ENCODE measurements at places on chromosomes 2 and 18. TPM values are rescaled to one million over a fixed set of nuclear protein-coding genes. Genes with fewer than 3 reads are reported as not detected.

DNA sequence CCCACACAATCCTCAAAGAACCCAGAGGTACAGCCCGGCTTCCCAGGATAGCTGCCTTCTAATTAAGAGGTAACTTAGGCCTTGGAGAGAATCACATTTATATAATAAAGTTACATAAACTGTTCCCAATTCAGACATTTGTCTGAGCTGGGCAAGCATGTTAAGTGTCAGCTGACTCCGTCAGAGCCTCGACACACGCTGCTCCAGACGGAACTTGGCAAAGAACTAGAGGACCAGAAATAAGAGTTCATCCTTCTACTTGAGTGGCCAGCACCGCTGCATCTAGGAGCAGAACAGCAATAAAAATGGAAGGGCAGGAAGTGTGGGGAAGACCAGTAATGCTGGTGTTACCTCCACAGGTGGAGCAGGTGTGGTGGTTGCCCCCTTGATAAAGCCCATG, 80.5 kb downstream of the MYO5B start:
- DNase-seq = no peak

GRCh38 chr18:11873670-11874340, 22.6 kb downstream of the CHMP1B start:
- no peak for DNase-seq

DNA sequence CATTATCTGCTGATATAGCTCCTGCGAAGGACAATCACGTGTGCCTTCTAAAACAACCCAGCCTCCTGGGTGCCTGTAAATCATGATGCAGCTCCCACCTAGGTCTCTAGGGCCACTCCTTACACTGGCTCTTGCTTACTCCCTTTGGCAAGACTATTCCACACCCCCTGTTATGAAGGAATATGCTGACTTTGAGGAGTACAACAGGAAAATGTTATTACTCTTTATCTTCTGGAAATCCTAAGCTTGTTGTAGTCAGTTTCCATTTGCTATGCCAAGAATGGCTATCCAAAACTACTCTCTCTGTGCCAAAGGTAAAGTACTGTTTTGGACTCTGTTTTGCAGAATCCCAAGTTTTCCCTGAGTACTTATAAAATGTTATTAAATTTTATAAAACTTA, 7.7 kb downstream of the SGO2 start:
- DNase-seq = no peak

GRCh38 chr2:173021939-173022371, 53.7 kb upstream of the MAP3K20 start:
- DNase-seq = no peak

DNA sequence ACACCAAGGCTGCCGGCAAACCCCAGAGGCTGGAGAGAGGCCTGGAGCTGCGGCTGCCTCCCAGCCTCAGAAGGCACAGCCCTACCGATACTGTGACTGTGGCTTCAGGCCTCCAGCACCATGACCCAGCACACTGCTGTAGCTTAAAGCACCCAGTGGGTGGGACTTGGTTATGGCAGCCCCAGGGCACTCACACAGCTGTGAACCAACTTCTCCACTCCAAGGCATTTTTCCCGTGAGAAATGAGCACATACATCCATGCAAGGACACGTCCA, 199.5 kb downstream of the NDUFA10 start:
- peak; percentile 1 for DNase-seq

GRCh38 chr18:6449213-6449612, 34.5 kb upstream of the L3MBTL4 start:
- no peak for DNase-seq

DNA sequence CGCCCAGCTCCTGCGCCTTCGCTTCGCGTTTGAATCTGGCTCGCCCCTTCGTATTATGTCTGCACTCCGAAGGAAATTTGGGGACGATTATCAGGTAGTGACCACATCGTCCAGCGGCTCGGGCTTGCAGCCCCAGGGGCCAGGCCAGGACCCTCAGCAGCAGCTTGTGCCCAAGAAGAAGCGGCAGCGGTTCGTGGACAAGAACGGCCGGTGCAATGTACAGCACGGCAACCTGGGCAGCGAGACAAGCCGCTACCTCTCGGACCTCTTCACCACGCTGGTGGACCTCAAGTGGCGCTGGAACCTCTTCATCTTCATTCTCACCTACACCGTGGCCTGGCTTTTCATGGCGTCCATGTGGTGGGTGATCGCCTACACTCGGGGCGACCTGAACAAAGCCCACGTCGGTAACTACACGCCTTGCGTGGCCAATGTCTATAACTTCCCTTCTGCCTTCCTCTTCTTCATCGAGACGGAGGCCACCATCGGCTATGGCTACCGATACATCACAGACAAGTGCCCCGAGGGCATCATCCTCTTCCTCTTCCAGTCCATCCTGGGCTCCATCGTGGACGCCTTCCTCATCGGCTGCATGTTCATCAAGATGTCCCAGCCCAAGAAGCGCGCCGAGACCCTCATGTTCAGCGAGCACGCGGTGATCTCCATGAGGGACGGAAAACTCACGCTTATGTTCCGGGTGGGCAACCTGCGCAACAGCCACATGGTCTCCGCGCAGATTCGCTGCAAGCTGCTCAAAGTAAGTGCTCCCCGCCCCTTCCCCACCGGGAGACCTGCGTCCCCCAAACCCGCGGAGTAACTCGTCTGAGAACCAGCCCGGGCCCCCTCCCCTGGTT, 453 bp downstream of the KCNJ3 start:
- peak; percentile 17 for DNase-seq

- DNase-seq = no peak
These were observed 475.8 kb downstream of the TXNL1 start for GRCh38 chr18:56162311-56163265.

GRCh38 chr2:164458792-164459191, 162.5 kb downstream of the GRB14 start:
- peak; percentile 26 for DNase-seq

- DNase-seq = no peak
These were observed 218.1 kb upstream of the TNP1 start for GRCh38 chr2:217077831-217078407.

The OR6B2 gene
- not detected for total RNA-seq

The MAP3K19 gene
- total RNA-seq = not detected

The HOXD10 gene
- total RNA-seq = not detected

The CRYBA2 gene
- not detected for total RNA-seq

Data from WTC11 (cell line).